ENCODE measurements at places on chromosomes 7 and 10.

GRCh38 chr10:93482145-93482834 lies at the start of gene MYOF:
Gene MYOF (minus strand): TSS chr10:93482334. CDS start chr10:93482194, 140 bp downstream.
- peak; percentile 58 for DNase-seq

GRCh38 chr7:8490391-8491045 lies 57.1 kb downstream of the NXPH1 start:
- no peak for DNase-seq

- no peak for DNase-seq
Observed at GRCh38 chr10:52466464-52466863, 152.4 kb downstream of the DKK1 start.

DNA sequence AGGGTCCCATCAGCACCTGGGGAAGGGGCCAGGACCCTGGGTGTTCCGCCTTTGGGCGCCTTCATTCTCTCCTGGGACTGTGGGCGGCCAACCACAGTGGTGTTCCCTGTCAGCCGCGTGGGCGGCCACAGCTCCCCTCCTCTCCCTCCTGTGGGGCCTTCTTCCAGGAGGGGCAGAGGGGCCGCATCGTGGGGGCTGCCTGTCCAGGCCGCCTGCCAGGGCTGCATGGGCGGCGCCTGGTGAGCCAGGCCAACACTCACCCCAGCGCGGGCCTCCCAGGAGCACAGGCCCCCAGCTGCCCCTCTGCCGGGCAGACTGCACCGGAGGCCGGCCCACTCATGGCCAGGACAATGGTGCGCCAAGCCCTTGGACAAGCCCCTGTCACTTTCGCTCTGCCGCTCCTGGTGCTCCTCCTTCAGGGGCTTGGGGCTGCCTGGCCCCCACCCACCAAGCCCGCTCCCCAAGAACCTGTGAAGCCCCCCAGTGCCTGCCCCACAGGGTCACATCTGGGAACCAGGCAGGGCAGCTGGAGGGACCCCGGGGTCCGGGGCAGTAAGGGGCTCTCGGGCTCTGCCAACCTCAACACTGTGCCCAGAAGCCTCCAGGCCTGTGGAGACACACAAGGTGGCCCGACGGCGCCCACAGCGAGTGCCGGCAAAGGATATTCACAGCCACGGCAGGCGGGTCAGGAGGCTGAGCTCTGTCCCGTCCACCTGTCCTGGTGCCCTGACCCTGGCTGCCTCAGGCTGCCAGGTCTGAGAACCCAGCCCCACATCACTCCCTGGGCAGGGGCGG lies 42.8 kb downstream of the AP5Z1 start:
- DNase-seq, result no peak

DNA sequence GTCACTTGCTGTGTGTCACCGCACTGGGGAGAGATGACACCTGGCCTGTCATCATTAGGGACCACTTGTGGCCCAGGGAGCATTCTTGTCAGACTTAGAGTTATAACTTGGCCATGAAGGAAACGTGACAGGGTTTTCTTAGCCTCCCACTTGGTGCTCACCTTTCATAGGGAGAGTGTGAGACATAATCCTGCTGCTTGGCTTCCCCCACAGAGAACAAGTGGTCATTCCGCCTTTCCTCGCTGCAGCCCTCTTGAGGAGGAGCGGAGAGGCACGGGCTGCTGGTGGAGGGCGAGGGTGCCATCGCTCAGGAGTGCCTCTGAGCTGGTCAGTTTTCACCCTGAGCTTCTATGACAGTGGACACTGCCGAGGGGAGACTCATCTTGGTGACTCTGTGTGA lies 125.0 kb upstream of the GJD4 start:
- DNase-seq, result no peak

- DNase-seq, result no peak
Observed at GRCh38 chr7:120741371-120742042, 116.4 kb downstream of the TSPAN12 start.

- no peak for DNase-seq
Observed at GRCh38 chr10:113382691-113383090, 170.2 kb upstream of the HABP2 start.

DNA sequence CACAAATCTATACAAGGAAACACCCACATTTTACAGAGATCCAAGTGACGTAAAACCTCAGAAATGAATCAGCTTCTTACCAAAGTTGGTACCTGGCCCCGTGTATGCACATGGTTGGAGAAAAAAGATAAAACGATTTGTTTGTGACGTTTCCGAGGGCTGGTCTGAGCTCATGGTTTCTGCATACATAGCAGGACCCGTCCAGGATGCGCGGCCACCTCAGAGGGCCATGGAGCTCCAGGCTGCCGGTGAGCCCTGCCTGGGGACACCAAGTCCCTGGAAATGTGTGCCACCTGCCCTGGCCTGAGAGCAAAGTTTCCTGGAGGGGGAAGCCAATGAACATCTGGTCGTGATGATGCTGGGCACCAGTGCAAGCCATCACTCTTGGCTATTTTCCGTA lies 402.6 kb upstream of the MKI67 start:
- DNase-seq, result no peak

- peak; percentile 62 for DNase-seq
Observed at GRCh38 chr7:91519241-91520158, 255.3 kb downstream of the FZD1 start.

GRCh38 chr7:98130959-98131358 lies 24.3 kb downstream of the LMTK2 start:
- DNase-seq, result no peak

DNA sequence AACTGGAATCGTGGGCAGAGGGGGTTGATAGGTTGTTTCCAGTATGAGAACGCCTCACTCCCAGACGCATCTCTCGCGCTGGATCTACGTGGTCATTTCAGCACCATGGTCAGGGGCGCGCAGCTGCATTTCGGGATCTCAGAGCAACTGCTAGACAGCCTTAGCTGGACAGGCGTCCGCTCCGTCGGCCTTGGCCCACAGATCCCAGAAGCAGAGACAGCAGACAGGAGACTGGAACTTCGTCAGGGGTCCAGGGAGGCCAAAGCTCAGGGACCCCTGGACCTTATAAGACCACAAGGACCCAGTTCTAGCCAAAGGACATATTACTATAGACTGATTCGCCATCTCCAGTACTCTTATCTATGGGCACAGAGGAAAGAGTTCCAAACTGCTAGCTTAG lies 5.3 kb downstream of the NEUROG3 start:
- peak; percentile 1 for DNase-seq

DNA sequence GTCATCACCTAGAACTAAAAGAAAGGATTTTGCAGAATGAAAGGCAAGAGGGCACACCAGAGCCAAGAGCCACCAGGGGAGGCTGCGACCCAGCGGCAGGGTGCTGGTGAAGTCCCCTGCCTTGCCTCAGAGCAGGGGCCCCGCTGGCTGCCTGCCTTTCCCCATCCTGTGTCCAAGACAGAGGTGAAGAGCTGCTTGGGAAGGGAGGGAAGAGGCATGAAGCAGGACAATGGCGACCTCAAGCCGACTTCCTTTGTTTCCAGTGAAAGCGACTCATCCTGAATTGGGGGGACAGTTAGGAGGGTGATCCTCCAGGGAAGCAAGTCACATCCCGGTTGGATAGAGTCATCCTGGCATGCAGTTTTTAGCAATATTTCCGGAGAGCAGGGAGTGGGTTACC lies 255.5 kb upstream of the YAE1 start:
- DNase-seq, result no peak

Measured in non-pigmented ciliary epithelial cell (primary cell).